Renal cortex interstitium (tissue), 15 donors: ENCODE measurements at places on chromosomes 3 and 15. TPM values are rescaled to one million over a fixed set of nuclear protein-coding genes. Genes with fewer than 3 reads are reported as not detected.

CPNE9 gene
- not detected for polyA plus RNA-seq

KIF15 gene
- polyA plus RNA-seq: 31.2 TPM

DNA sequence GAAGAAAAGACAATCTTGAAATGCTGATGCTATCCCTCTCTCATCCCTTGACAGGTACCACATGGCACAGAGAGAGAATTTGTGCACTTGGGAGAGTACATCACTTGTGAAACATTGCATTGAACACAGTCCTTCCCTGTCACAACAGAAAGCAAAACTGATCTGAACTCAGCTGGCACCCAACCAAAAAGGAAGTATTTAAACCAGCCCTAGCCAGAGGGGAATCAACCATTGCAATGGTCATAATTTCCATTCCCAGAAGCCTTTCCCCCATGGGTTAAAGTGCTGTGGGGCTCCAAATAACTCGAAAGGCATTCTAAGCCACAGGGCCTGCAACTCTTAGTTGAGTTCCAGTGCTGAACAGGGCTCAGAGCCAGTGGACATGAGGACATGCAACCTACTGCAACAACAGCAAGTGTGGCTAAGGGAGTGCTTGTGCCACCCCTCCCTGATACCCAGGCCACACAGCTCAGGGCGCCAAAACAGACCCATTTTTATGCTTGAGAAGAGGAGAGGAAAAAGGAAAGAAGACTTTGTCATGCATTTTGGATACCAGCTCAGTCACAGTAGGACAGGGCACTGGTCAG is 530.8 kb upstream of the BCHE start:
- no peak for DNase-seq

- DNase-seq: no peak
These were observed 675.1 kb downstream of the SQOR start for GRCh38 chr15:46309914-46310313.

GRCh38 chr3:79018265-79018664 is 749.5 kb downstream of the ROBO1 start:
- no peak for DNase-seq

GRCh38 chr3:8610951-8611350 is 33.6 kb downstream of the SSUH2 start:
- DNase-seq: no peak

- DNase-seq: no peak
These were observed 128.9 kb downstream of the MEGF11 start for GRCh38 chr15:66124651-66125050.

DNA sequence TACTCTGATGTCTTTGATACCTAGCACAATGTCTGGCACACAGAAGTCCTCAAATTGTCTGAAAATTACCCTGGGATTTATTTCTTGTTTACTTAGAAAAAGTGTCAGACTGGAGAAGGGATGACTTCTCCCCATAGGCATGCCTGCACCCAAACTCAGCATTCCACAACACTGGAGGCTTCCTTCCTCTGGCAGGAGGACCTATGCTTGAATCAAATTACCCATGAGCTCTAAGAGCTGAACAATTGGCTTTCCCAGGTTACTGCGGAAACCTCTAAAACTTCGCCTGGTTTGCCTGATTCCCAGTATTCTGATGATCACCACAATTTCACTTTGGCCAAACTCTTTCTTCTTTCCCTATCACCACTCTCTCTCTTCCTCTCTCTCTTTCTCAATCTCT is 217.4 kb downstream of the DIPK2A start:
- no peak for DNase-seq

DNA sequence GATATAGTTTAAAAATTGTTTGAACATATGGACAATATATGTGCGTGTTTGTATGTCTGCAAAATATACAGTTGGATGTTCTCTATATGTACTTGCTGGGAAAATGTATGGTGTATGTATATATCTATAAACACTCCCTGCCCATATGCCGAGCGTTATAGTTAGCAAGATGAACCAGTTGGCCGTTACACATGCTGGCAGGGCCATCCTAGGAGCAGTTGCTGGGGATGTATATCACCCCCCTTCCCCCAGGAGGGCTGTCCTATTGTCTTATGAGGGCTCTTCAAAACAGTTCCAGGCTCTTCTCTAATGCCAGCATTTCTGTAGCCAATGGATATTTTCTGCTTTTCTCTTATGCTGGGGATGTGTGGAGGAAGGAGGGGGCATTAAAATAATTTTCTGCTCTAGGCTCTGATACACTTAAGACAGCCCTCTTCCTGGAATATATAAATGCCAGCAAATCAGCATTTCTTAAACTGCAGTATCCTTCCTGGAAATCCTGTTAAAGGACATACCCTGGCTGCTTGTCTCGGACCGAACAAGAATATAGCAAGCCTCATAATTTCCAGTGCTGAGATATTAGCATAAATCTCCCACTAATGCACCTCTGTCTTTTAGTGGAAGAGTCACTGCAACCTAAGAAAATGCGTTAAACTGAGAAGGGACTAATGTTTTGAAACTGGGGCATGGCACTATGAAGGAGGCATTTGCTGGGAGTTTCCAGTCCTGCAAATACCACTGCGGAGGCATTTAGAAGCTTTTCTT is 134.4 kb downstream of the MDFIC2 start:
- DNase-seq: no peak

- no peak for DNase-seq
These were observed 5.3 kb downstream of the EIF2B5 start for GRCh38 chr3:184140436-184140835.
